NCI-H524 (cell line): ENCODE measurements at places on chromosomes 2 and 18.

GRCh38 chr18:57705832-57706595 lies 84.4 kb upstream of the NARS1 start:
- no peak for DNase-seq

- no peak for DNase-seq
Measured at GRCh38 chr18:46419391-46420141, 237.5 kb downstream of the LOXHD1 start.

DNA sequence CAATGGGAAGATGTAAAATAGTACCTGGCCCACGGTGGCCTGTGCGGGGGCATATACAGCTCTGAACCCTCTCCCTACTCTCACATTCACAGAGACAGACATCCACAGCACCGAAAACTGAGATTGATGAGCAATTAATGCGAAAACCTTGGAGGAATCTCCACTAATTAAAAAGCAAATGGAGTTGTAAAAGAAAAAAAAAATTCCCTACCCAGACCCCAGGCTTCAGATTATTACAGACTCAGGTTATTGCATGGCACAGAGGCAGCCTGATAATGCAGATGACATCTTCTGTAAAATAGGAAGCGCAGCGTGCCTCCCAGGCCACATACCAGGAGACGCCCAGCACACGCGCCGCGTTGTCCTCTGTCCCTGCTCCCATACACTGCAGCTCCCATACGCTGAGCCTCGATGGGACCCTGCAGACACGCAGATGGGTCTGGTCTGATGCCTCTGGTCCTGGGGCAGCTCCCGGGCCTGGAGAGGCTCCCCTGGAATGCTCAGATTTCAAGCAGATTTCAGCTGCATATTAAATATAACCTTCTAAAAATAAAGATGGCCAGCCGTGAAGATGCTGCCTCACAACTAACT lies 496.1 kb upstream of the MYT1L start:
- DNase-seq = no peak

GRCh38 chr2:233832414-233832813 lies 21.9 kb downstream of the HJURP start:
- no peak for DNase-seq

- DNase-seq = peak; percentile 56
Measured at GRCh38 chr2:24613154-24613814, 122.2 kb downstream of the NCOA1 start.

GRCh38 chr2:117273009-117273671 lies 541.4 kb upstream of the DDX18 start:
- DNase-seq = no peak

GRCh38 chr2:182366628-182367027 lies 60.2 kb downstream of the PDE1A start:
- no peak for DNase-seq

GRCh38 chr18:6118080-6118479 lies 222.8 kb upstream of the TMEM200C start:
- no peak for DNase-seq

GRCh38 chr2:13919981-13920382 lies 712.5 kb upstream of the LRATD1 start:
- no peak for DNase-seq

DNA sequence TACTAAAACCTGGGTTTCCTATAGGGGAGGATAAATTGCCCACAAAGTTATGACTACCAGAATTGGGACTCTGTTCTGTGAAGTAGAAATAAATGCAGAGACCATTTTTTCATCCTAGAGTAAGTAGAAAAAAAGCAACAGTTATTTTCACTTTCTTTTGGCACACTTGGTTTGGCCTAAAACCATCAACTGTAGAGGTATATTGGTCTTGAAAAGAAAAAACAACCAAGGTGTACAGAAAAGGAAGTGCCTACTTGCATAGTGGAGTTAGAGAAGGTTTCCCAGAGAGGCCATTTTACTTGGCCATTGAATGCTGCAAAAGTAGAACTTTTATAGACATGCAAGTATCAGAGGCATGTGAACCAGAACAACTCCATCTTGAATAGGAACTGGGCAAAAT lies 89.4 kb upstream of the TACR1 start:
- no peak for DNase-seq

- no peak for DNase-seq
Measured at GRCh38 chr2:186339716-186340115, 146.3 kb upstream of the ZC3H15 start.

DNA sequence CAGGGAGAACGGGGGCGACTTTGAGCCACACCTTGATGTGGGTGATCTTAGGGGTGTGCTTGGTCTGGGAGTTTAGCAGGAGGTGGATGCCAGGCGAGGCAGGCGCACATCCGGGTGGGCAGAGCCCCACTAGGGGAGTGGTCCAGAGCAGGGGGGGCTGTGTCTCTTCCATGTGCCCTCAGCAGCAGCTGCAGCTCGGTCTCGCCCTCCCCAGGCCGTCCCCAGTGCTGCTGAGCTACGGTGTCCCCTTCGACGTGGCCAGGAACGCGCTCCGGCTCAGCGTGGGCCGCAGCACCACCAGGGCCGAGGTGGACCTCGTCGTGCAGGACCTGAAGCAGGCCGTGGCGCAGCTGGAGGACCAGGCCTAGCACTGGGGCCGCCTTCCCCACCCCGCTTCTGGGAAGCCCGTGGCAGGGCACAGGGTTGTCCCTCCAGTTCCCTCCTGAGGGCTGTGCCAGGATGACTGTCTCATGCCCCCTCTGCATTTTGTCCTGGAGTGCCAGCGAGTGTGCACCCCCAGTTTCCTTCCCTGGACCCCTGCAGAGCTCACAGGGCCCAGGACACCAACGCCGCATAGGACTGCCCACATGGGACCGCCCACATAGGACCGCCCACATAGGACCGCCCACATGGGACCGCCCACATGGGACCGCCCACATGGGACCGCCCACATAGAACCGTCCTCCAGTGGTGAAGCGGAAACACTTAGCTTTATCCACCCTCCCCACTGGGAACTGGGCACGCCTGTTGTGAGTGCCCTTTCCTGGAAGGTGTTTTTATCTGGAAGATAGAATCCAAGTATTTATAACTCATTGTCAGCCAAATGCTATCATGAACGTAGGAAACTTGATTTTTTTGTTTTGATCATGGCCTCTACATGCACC lies 1.9 kb upstream of the ESPNL start:
- DNase-seq = no peak

DNA sequence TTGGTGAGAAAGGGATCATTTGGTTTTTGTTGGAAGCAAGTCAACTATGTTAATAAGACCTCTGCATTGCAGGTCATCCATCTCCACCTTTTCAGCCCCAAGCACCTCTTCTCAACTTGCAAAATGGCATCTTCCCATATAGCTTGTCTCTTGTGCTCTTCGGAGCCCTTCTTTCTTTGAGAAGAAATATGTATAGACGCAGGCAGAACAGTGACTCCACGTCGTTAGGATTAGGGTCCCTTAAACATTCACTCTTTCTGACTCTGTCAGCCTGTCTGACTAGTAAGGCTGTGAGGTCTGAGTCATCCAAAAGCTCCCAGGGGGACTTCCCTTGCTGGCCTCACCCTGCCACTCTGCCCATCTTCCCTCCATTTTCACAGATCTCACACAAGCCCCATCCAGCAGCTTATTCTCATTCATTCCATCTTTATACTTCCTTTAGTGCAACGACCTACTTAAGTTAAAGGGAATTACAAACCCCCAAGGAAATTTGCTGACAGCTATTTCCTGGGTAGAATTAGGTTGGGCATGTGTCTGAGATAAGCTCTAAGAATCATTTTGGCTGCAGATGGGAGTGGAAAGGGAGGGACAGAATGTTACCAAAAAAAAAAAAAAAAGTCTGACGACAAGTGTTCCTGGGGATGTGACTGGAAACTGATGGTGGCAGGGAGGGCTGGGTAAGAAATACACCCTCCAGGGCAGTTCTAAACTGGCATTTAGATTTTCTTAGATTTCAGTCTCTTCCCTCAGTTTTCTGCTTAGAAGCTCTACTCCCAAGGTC lies 37.7 kb upstream of the MEX3C start:
- DNase-seq = no peak
